ENCODE measurements at places on chromosomes 2 and 18.

GRCh38 chr2:155309483-155309882 lies 611.0 kb downstream of the KCNJ3 start:
- DNase-seq, result no peak

GRCh38 chr2:170122883-170123547 lies 54.9 kb upstream of the MYO3B start:
- peak; percentile 53 for DNase-seq

- DNase-seq, result no peak
These were observed 863.4 kb upstream of the KLHL29 start for GRCh38 chr2:22521620-22522019.

- no peak for DNase-seq
These were observed 160.3 kb upstream of the EPAS1 start for GRCh38 chr2:46136953-46137352.

DNA sequence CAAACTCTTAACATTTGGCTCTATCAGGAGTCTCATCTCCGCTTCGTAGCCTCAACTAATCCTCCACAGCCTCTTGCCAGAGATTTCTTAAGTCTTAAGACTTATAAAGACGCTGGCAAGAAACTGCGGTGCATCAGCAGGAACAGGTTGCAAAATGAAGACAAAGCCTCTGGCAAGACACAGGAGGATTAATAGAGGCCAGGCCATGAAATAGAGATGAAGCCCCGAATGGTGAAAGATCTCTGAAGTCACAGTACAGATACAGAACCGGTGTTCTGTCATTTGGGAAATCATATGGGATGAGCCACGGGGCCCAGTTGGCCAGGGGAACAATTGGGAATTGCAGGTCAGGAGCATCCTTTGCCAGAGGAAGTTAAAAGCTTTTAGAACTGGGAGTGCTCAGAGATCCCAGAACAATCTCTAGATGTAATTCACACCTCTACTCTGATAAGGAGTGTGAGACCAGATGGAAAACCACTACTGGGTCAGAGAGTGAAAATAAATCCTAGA lies 190.9 kb upstream of the FOSL2 start:
- no peak for DNase-seq

DNA sequence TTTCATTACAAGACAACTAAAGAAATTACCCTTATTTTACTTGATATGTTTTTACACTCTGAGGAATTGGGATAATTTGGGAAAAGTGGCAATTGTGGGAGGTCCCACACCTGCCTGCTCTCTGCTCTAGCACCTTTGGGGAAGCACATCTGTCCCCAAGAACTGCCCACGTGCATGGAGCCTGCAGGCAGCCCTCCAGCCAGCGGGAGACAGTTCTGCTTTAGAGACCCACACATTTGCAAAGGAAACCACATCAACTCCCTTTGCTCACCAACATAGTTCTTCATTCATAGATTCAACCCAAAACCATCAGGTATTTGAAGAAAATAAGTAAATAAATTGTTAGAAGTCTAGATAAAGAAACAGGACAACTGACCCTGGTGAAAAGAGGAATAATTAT lies 239.9 kb upstream of the ID2 start:
- no peak for DNase-seq

DNA sequence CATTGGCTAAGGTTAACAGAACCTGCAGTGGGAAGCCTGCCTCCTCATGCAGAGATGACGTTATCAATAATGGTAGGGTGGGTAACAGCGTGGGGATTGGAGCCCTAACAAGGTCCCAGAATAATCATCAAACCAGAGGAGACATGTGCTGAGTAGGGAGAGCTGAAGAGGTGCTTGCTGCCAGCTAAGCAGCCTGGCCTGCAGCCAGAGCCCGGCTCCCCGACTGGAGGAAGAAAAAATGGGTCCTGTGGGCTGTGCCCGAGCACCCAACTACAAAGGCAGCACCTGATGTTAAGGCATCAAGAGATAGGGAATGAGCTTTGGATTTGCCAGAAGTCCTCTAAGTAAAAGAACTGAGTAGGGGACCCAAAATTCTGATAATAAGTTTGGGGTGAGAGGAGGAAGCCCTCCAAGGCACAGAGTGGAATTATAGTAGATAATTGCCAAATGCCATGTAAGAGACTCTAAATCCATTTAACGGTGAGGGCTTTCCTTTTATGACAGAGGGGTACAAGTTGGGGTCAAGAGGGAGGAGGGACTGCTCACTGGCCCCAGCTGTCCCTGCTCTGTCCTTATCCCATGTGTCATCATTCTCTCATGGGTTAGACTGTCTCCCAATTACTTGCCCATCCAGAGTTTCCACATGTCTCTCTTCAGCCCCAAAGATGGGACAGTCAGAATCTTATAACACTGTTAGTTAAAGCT lies 156.1 kb downstream of the ANTXR1 start:
- no peak for DNase-seq

DNA sequence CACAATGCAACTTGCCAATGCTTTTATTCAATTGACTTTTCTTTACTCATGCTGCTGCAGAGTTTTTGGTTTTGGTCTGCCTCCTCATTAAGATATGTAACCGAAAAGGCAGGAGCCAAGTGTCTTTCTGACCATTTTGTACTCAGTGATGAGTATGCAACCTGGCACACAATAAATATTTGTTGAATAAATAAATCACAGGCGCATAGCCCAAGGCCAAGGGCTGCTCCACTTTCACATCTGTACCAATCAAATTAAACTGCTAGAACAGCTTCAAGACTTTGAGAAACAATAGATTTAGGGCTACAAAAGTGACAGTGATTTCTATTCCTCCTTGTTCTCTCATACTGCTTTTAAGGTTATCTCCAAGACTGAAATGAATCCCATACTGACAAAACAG lies 828.2 kb downstream of the RNF144A start:
- peak; percentile 34 for DNase-seq

DNA sequence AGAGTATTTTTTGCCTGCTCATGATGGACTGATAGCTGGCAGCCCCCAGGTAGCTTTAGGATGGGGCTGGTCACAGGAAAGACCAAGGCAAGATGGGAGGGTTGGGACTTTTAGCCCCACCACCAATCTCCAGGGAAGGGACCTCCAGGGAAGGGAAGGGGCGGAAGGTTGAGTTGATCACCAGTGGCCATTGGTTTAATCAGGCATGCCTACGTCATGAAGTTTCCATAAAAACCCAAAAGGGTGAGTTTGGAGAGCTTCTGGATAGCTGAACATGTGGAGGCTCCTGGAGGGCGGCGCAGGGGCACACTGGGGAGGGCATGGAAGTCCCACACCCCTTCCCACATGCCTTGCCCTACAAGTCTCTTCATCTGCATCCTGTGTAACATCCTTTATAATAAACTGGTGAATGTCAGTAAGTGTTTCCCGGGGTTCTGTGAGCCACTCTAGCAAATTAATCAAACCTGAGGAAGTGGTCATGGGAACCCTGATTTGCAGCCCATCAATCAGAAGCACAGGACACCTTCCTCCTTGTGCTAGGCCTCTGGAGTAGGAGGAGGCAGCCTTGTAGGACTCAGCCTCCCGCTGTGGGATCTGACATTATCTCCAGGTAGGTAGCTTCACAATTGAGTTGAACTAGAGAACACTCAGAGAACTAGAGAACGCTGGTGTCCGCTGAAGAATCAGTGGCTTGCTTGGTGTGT lies 30.3 kb downstream of the RAB31 start:
- DNase-seq, result no peak

GRCh38 chr2:188788621-188789020 lies 185.6 kb upstream of the COL3A1 start:
- no peak for DNase-seq

DNA sequence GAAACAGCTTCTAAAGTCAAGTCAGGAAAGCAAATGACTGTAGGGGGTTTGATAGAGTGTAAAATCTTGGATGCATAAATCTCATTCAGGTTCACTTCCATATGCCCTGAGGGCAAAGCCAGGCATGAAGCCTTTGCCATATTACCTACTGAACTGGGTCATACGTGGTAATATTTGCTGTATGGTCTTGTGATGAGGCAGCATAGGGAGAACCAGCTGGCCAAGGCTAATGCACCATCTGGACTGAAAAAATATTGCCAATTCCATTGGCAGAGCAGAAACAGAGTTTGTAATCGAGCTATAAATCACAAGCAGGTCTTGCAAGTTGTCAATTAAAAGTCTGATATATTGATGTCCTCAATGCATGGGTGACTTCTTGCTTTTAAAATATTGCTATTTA lies 243.8 kb downstream of the ERBB4 start:
- DNase-seq, result peak; percentile 89

Measured in NCI-H146 (cell line).